Stimulated activated CD8-positive, alpha-beta memory T cell treated with anti-CD3 and anti-CD28 coated beads, Interleukin-7, amount 100 ng/mL, for 1 hour (primary cell): ENCODE measurements at places on chromosomes 3 and 15.

GRCh38 chr15:36638671-36639070 is 59.2 kb downstream of the CDIN1 start:
- DNase-seq, result no peak

DNA sequence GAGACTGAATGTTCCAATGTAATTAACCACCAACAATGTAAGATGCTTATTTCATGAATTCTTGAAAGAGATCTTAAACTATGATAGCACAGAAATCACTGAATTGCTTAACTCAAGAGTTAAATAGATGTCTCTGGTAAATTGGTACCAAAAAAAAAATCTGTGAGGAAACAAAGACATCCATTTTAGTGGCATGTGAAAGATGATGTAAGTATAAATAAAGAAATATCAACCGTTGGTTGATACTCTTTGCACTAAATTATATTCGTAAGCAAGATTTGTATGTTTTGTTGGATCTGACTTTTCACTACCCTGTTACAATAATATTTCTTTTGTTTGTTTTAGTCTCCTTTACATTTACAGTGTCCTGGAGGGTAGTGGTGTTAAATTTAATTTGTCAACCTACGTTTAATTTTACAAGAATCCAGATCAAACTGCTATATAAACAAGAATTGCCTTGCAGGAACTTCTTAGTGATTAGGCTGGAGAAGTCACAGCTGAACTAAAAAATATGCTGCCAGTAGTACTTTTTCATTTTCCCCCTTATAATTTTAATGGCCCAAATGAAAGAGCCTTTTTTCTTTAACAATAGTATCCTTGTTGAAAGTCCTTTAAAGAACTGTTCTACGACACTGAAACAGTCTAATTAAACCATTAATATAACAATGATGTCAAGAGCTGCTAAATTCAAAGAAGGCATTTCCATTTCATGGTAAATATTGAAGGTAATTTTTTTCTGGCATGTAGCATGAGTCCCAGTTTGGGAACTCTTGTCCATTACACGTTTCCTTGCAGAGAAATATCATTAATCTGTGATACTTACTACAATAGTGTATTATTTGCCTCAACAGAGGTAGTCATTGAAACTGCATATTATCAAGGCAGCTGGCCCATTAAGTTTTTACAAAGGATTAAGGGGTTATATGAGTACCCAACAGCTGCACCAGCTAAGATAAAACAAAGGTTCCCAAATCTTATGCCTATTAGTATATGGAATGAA is 109.6 kb upstream of the PHLDB2 start:
- no peak for DNase-seq

DNA sequence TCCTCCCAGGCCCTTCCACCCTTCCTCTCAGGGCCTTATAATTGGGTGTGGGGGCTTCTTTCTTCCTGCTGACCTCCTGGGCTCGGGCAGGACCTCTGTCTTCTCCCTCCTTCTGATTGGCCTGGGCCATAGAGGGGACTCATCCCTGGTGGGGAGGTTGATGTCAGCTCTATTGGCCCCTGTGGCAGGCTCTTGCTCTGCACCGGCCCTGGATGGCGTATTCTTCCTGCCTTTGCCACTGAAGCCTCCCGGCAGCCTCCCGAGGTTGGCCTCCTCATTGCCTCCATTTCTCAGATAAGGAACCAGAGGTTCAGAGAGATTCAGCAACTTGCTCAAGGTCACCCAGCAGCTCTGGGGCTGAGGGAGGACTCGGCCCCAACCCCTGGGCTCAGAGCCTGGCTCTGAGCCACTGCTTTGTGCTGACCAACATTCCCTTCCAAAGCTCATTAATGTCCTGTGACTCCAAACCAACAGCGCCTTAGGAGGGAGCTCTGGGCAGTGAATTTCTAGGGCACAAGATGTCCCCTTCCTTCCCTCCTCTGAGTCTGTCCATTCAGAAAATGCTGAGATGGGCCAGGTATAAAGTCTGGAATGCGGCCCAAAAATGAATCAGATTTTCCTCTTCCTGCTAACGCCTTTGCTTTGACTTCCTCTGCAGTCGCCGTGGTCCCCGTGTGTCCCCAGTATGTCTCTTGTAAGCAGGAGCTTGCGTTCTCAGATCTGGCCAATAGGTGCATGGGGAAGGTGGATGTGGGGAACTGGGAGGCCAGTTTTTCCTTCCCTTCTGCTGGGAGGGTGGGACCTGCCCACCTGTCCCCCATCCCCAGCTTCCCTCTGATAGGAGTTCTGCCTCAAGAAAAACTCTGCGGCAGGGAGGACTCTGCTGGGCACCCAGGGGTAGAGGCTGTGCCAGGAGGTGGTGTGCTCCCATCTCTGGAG is 74.2 kb downstream of the HMCES start:
- no peak for DNase-seq

DNA sequence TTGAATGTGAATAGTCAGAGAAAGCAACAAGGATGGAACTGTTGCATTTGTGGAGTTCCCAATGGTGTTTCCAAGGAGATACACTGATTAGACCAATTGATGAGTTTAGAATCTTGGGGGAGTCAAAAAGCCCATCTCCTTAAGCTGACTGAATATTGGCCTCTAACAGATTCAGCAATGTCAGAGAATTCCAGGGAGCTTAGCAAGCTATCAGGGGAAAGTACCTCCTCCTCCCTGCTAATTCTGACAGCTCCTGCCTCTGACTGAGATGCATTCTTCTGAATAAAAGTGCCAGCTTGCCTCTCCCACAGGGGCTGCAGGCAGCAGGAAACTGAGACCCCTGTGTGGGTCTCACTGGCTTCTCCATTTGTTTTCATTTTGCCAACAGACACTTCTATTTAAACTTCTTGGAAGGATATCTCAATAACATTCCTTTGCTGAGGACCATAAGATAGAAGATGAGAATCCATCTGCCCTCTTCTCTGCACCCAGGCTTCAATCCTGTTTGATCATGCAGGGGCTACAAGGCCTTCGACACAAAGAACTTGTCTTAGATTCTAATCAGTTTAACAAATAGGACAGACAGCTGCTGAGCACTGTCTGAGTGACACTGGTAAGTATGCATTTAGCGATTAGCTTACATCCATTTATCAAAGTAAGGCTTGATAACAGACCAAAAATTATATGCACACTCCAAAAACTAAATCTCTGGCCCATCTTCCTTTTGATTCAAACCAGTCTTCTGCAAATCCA is 1080.8 kb downstream of the TUSC7 start:
- no peak for DNase-seq

GRCh38 chr3:124540550-124541211 is 189.6 kb upstream of the UMPS start:
- DNase-seq, result no peak

DNA sequence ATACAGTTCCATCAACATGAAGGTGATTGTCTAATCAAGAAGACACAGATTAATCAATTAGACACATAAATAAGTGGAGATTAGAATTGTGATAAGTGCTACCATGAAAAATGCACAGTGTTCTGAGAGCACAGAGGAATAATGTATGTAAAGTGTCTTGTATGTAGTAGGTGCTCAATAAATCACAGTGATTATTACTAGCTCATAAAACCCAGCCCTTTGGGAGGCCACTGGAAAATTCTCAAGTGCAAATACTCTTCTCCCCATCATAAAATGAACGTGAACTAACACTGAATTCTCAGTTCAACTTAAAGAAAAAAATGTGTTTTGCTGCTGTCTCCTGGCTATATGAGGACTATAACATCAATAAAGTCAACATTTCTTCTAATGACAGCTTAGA is 368.2 kb downstream of the FOXP1 start:
- DNase-seq, result no peak

GRCh38 chr3:119340014-119340413 is 45.8 kb downstream of the ARHGAP31 start:
- DNase-seq, result no peak
